ENCODE measurements at places on chromosomes 5 and 9.

DNA sequence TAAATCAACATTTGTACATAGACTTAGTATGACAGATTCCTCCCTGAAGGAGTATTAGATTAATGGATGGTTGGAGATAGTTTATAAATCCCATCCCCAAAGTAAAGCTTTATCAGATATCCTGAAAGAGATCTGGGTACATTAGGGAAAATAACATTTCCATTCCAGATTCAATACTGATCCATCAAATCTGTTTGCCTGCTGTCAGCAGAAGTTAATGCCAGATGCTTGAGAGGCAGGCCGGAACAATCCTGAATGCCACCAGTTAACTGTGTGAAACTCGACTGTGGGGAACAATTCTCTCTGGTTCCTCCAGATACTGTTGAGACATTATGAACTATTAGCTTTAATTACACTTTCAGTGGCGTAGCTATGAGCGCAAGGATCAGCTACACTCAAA lies 1166.8 kb downstream of the MAT2B start:
- no peak for DNase-seq

DNA sequence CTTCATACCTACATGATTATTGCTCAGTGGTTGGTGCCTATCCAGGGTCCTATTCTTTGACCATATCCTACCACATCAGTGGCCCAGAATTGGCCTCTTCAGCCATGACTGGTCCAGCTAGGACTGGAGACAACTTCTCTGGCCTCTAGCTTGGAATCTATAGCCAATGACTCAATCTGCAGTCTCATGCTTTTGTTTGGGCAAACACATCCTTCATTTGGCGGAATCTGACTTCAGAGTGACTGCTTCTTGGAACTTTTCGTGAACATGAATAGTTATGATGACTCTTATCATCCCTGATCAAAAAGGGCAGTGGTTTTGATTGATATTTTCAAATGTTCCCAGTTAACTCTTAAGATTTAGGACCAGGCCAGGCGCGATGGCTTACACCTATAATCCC lies 134.1 kb downstream of the PAPPA start:
- peak; percentile 64 for DNase-seq

DNA sequence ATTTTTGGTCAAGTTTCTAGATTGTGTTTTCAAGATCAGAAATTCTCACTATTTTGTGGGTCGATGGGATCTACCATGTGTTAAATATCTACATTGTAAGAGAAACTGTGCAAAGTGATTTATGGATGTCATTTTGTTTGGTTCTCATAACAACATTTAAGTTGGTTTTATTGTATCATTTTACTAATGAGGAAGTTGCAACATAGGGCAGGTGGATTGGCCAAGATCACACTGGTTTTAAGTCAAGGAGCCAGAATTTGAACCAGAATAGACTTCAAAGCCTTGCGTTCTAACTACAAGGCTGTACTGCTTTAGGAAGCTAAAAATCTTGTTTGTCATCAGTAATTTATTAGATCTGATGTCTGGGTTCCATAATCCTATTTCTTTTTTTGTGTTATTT lies 23.4 kb downstream of the SH3TC2 start:
- no peak for DNase-seq

DNA sequence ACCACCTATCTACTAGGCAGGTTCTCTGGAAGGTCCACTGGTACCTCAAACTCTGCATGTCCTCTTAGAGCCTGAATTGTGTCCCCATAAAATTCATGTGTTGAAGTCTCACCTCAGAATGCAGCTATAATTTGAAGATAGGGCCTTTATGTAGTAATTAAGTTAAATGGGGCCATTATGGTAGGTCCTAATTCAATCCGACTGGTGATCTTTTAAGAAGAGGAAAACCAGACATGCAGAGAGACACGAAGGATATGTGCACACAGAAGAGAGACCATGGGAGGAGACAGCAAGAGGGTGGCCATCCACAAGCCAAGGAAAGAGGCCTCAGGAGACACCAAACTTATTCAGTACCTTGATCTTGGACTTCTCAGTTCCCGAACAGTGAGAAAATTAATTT lies 345.4 kb downstream of the ENC1 start:
- no peak for DNase-seq

Measured in fibroblast of skin of right biceps (primary cell).